Stomach (tissue), 19 donors: ENCODE measurements at places on chromosomes 6 and 20. TPM values are rescaled to one million over a fixed set of nuclear protein-coding genes. Genes with fewer than 3 reads are reported as not detected.
A peak's percentile ranks its signal among the peaks of the same experiment; 100 is the strongest.

GRCh38 chr20:63536997-63537524, at the start of gene PTK6:
TSS of gene PTK6 (minus strand) at chr20:63537376. CDS start at chr20:63537314, 62 bp downstream.
- no peaks in the 10 kb centered on the region for H3K27me3 ChIP-seq
- no peaks in the 10 kb centered on the region for H3K36me3 ChIP-seq
- peak within 1 kb of the TSS; percentile 88 for H3K27ac ChIP-seq
- peak; percentile 84 for DNase-seq
- peaks cover 53% of the 10 kb centered on the region for H3K4me1 ChIP-seq

DNA sequence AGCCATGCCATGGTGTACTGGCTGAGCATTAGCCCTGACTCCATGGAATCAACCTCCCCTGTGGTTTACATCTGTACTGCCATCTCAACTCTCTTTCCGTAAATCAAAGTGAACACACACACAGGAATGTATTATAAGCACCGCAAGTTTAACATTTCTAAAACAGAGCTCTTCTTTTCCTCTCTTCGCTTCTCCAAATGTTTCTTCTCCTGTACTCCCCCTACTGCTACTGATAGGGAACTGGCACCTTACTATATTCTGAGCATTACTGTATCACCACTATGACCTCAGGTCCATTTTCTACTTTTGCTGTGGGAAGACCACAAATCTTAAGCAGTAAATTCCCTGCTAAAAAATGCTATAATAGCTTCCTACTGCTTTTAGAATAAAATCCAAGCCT, 101.2 kb downstream of the NUS1 start:
- H3K4me3 ChIP-seq = no peak overlapping the region
- no peak for DNase-seq
- no peaks in the 10 kb centered on the region for H3K4me1 ChIP-seq
- no peaks in the 10 kb centered on the region for H3K36me3 ChIP-seq

Gene CALHM4
- not detected for total RNA-seq

- H3K27me3 ChIP-seq = no peaks in the 10 kb centered on the region
- no peak overlapping the region for H3K27ac ChIP-seq
Observed at GRCh38 chr6:51738614-51739013, 348.8 kb downstream of the PKHD1 start.

Gene MBOAT1
- 13.3 TPM for total RNA-seq

GRCh38 chr6:70396796-70397729, 16.2 kb upstream of the FAM135A start:
- peak overlapping the region; percentile 77 for H3K27ac ChIP-seq
- H3K4me1 ChIP-seq = no peaks in the 10 kb centered on the region
- no peak for DNase-seq
- H3K36me3 ChIP-seq = no peaks in the 10 kb centered on the region

Gene PPP2R5D
- 517 TPM for total RNA-seq

Gene COL21A1
- 4.1 TPM for total RNA-seq

DNA sequence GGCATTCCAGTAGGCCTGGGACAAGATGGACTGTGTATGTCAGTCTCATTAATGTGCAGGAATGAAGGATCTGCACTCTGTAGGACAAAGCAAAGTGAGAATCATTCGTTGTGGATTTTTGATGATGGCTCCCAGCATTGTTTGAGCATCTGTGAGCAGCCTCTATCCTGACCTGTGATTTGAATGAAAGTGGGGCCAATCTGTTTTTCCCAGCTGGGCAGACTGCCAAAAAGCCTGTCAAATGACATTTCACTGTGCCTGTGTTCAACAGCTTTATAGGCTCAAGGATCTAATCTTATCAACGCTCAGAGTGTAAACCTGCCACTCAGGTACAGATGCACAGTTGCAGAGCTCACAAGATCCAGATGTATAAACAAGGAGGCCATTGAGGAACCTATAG, 86.7 kb upstream of the SYNDIG1 start:
- no peaks in the 10 kb centered on the region for H3K27me3 ChIP-seq
- H3K36me3 ChIP-seq = no peaks in the 10 kb centered on the region
- no peak overlapping the region for H3K27ac ChIP-seq
- H3K4me1 ChIP-seq = no peaks in the 10 kb centered on the region

- H3K4me1 ChIP-seq = no peaks in the 10 kb centered on the region
- H3K36me3 ChIP-seq = no peaks in the 10 kb centered on the region
- no peaks in the 10 kb centered on the region for H3K27me3 ChIP-seq
- no peak for DNase-seq
- H3K4me3 ChIP-seq = no peak overlapping the region
- H3K27ac ChIP-seq = no peak overlapping the region
Observed at GRCh38 chr6:101167638-101168037, 225.9 kb upstream of the GRIK2 start.

DNA sequence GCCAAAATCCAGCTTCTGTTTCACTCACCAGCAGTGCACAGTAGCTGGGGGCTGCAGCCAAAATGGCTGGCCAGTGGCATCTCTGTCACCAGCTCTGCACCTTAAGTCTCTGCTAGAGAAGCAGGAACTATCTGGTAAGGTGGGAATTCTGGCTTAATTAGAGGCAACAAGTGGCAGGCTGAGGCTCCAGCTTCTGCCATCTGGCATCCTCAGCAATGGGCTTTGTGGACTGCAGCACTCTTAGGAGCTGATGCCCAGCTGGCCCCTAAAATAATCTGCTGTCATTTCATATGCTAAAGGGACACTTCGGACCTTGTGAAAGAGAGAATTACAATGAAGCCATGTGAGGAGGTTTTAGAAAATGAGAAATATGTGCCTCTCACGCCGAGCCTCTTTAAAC, 4.6 kb upstream of the CLDN20 start:
- H3K36me3 ChIP-seq = peaks cover 65% of the 10 kb centered on the region
- DNase-seq = no peak
- H3K27me3 ChIP-seq = no peaks in the 10 kb centered on the region

GRCh38 chr20:53187392-53188068, 215.4 kb downstream of the TSHZ2 start:
- peak; percentile 77 for DNase-seq
- no peak overlapping the region for H3K27ac ChIP-seq
- no peaks in the 10 kb centered on the region for H3K4me1 ChIP-seq
- H3K4me3 ChIP-seq = no peak overlapping the region

- H3K27ac ChIP-seq = no peak overlapping the region
- no peaks in the 10 kb centered on the region for H3K4me1 ChIP-seq
- H3K27me3 ChIP-seq = peaks cover 15% of the 10 kb centered on the region
- no peak for DNase-seq
- H3K36me3 ChIP-seq = no peaks in the 10 kb centered on the region
Observed at GRCh38 chr20:64220891-64221527, 34.5 kb upstream of the PCMTD2 start.

DNA sequence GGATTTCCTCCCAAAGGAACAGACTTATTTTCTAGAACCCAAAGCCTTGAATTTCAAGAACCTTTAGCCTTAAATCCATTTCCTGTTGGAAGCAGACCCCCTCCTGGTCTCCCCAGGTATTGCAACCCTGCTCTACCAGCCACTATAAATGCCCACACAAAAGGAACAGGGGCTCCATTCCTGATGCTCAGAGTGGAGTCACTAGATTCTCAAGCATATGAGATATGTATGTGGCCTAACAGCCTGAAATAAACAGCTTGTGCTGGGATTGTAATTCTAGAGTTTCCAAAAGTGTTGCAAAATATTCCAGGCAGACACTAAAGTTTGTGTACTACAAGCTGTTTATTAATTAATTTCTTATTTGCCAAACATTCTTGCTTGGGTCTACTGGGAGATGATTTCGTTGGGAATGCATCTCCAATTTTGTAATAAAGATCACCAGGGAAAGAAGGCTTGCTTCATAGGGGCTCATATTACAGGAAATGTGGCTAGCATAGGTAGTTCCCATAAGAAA, 44.8 kb downstream of the RIPOR3 start:
- peaks cover 30% of the 10 kb centered on the region for H3K4me1 ChIP-seq
- H3K4me3 ChIP-seq = no peak overlapping the region
- peak overlapping the region; percentile 68 for H3K27ac ChIP-seq

Gene ARFGEF3
- 32.9 TPM for total RNA-seq

DNA sequence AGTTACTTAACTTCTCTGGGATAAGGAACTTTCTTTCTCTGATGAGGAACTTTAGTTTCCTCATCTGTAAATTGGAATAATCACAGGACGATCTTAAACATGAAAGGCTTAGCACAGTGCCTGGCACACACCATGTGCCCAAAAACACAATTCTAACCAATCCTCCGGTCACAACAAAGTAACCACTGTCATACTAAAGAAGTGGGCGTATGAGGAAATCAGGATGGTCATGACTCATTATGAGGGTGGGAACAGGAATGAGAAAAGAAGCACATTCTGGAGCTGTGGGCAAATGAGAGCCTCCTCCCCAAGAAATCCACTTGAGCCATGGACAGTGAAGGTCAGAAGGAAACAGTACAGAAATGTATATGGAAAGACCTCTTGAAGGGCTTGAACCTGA, 82.9 kb downstream of the LRFN2 start:
- DNase-seq = no peak
- no peaks in the 10 kb centered on the region for H3K36me3 ChIP-seq
- H3K27ac ChIP-seq = no peak overlapping the region
- H3K4me1 ChIP-seq = no peaks in the 10 kb centered on the region
- no peaks in the 10 kb centered on the region for H3K27me3 ChIP-seq

DNA sequence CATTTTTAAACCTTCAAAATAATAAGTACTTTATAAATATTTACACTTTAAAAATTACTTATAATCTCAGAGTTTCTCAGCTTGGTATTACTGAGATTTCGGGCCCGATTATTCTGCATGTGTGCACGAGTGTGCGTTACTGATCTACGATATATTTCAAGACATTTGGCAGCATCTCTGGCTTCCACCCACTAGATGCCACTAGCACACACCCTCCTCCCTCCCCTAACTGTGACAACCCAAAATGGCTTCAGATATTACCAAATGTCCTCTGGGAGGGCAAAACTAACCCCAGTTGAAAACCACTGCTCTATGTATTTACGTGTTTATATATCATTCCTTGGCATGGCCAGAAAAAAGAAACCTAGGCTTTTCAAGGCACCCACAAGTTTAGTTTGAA, 95.9 kb downstream of the FYN start:
- H3K36me3 ChIP-seq = no peaks in the 10 kb centered on the region
- H3K27ac ChIP-seq = peak overlapping the region; percentile 69
- H3K27me3 ChIP-seq = no peaks in the 10 kb centered on the region
- no peak for DNase-seq
- H3K4me3 ChIP-seq = no peak overlapping the region

Gene TNNC2
- total RNA-seq = not detected

DNA sequence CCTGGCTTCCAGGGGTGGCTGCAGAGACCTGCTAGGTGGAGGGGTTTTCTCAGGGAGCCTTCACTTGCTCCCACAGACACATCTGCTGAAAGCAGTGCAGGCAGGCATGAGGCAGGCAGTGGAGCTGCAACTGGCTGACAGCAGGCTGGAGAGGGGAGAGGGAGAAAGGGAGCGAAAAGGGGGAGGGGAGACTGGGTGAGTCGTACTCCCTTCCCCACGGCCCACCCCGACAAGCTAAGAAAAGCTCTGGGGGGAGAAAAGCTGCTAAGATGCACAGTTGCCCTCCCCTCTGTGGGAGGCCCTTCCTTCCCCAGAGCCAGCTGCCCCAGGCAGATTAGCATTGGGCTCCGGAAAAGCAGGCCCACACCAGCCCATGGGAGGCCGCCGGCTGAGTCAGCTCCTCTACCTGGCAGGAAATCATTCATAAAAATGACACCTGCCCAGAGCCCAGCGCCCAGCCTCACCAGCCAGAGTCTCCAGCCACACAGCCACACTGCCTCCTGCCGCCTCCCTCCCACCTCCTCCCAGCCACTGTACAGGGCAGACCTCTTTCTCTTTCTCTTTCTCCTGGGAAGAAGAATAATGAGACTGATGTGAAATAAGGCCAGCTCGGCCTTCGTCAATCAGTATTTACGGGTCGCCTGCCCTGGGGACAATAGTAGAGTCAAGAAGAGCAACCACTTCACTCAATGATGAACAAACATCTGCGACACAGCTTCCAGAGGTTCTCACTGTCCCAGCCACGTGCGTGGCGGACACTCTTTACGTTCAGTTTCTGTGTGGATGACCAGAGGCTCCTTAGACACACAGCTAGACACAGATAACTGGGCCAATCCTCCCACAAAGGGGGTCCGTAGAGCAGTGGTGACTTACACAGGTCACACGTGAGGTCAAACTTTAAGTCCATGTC, 7.7 kb upstream of the C20orf203 start:
- DNase-seq = no peak
- no peaks in the 10 kb centered on the region for H3K36me3 ChIP-seq
- no peaks in the 10 kb centered on the region for H3K27me3 ChIP-seq
- H3K27ac ChIP-seq = peak overlapping the region; percentile 14
- H3K4me3 ChIP-seq = no peak overlapping the region

DNA sequence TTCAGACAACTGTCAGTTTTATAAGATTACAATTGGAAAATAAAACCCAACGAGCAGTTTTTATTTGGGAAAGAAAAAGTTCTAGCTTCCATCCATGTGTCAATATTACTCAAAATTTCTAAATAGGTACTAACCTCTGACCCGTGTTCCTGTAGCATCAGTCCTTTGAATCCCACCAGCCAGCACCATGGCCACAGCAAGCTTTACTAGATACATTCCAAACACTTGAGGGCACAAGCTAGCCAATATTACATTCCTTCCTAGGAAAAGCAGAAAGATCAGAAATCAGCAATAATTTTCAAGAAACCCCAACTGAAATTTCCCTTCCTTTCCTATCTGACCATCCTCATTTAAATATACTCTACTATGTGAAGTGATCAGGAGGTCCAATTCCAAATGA, 19.2 kb downstream of the ASF1A start:
- H3K36me3 ChIP-seq = peaks cover 93% of the 10 kb centered on the region
- H3K4me3 ChIP-seq = no peak overlapping the region
- no peak overlapping the region for H3K27ac ChIP-seq
- H3K27me3 ChIP-seq = no peaks in the 10 kb centered on the region
- H3K4me1 ChIP-seq = no peaks in the 10 kb centered on the region

Gene TMEM217
- not detected for total RNA-seq

- no peaks in the 10 kb centered on the region for H3K36me3 ChIP-seq
- no peak for DNase-seq
- no peaks in the 10 kb centered on the region for H3K27me3 ChIP-seq
Observed at GRCh38 chr6:167990016-167990945, 7.2 kb upstream of the KIF25 start.

Gene SLC12A5
- not detected for total RNA-seq

DNA sequence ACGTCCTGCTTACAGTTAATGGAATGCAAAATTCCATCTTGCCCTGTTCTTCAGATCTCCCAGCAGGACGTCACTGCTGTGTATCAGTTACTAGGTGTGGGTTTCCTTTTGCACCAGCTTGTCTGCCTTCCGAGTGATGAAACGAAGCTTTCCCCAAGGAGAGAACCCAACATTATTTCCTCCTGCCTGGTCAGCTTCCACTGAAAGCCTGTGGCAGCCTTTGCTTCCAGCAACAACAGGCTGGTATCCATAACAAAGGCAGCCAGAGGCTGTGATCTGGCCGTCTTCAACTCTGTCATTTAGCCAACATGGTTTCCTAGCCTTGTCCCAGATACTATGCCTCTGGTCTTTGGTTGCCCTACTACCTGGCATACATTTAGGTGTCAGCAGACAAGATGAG, 78.9 kb upstream of the HEY2 start:
- no peaks in the 10 kb centered on the region for H3K27me3 ChIP-seq
- H3K4me1 ChIP-seq = no peaks in the 10 kb centered on the region
- no peak for DNase-seq
- no peaks in the 10 kb centered on the region for H3K36me3 ChIP-seq
- H3K4me3 ChIP-seq = no peak overlapping the region

Gene WFDC10B
- total RNA-seq = not detected

Gene C4A
- total RNA-seq = 10.8 TPM

Gene BEND6
- total RNA-seq = 1.8 TPM
